ENCODE measurements at places on chromosomes 12 and 14.
A peak's percentile ranks its signal among the peaks of the same experiment; 100 is the strongest.

- no peak for DNase-seq
These were observed 198.5 kb upstream of the PWP1 start for GRCh38 chr12:107487011-107487680.

DNA sequence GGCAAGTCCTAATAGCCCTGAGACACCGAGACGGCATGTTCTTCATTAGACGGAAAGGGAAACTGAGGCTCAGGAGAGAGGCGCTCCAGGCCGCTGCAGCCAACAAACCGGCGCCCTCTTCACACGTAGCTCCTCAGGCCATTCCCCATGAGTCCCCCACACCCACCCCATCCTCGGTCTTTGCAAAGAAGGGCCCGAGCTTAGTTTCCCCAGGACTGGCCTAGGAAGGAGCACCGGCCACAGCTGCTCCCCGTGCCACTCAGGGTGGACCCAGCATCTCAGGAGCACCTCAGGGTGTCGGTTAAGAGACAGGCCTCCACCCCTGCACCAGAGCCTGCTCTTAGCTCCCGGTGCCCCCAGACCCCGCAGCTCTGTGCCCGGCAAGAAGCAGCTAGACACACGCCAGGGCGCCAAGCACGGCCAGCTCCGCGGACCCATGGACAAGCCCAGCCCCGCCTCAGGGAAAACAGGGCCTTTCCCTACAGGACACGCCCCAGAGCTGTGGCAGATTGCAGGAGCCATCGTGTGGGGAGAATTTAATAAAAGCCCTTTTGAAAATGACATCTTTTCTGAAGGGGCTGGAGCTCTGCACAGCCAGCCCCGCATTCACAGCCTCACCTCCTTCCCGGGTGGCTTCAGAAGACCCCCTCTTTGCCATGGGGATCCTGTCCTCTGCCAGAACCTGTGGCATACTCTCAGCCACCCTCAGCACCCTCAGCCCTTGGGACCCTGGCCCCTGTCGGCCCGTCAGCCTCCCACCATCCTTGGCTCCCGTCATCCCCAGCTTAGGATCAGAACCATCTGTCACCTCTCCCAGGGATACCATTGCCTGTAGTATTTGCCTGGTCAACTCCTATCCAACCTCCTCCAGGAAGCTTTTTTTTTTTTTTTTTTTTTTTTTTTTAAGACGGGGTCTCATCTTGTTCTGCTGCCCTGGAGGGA is 59.7 kb downstream of the LGMN start:
- no peak for DNase-seq

GRCh38 chr12:51270067-51270950 is at the start of gene SMAGP:
SMAGP (minus strand) TSS chr12:51270415; CDS start chr12:51269278, 1,137 bp downstream.
- peak; percentile 28 for DNase-seq

GRCh38 chr14:49975276-49975675 is 82.4 kb downstream of the ARF6 start:
- DNase-seq = no peak

- no peak for DNase-seq
These were observed 2.5 kb upstream of the PAPLN start for GRCh38 chr14:73234586-73235394.

DNA sequence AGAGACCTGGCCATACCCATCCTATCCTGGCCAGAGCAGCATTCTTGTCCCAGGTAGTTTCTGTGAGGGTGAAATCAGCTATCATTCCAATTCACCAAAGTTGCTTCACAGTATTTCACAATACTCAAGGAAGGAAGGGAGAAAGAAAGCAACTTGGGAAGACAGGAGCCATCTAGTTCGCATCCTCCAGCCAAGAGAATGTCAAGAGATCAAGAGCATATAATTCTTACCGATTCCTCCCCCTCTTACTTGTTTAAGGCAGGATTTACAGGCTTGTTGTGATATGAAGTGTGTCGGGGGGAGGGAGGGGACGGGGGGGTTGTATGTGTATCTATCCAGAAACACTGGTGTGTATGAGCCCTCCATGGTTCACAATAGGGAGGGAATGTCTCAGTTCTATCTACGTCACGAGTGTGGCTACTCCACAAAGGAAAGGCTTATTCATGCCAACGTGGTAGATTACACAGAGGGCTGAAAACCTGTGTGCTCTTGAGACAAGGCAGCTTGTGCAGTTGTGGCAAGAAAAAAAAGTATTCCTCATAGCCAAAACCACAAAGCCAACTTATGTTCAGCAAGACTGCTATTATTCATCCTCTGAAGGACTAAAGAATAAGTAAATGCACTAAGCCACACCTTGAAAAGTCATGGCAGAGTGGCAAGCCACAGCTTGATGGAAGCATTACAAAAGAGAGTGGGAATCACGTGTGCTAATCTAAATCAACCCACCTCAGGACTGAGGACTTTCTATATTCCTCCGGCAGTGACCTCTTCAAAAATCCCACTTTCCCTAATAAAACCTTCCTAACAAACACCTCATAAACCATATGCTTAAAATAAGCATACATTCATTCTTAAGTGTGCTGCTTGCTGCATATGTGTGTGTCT is 35.0 kb downstream of the CORO1C start:
- no peak for DNase-seq

- no peak for DNase-seq
These were observed 69.8 kb downstream of the RERG start for GRCh38 chr12:15151161-15152091.

DNA sequence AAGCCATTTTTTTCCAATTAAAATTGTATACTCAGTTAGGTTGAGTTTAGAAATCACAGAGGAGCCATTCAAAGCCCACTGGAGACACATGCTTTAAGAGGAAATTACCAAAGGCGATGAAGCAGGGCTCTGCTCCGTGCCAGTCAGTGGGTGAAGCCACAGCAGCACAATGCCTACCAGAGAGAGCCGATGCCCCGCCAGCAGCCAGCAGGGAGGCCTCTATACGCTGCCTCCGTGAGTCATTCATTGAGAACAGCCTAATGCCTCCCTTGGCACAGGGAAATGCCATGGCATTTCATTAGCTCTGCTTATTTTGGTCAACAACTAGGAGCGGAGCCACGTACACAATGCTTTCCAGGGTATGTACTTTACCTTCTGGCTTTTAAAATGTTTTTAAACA is 197.8 kb upstream of the FRMD6 start:
- no peak for DNase-seq

DNA sequence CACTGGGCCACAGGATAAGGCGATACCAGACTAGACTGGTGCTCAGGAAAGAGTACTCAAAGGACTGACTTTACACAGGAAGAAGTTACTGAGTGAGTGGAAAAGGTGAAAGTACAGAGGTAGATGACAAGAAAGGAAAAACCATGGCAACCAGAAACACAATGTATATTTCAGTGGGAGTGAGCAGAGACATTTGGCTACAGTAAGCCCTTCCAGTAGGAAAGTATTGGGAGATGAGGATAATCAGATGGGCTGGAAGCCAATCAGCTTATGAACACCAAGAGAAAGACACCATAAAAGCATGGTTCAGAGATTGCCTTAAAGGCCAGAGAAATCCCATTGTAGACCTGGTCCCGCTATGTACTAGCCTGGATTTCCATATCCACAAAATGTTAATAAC is 51.6 kb downstream of the TMTC1 start:
- DNase-seq = no peak

- no peak for DNase-seq
These were observed 49.2 kb downstream of the MBIP start for GRCh38 chr14:36271222-36271621.

DNA sequence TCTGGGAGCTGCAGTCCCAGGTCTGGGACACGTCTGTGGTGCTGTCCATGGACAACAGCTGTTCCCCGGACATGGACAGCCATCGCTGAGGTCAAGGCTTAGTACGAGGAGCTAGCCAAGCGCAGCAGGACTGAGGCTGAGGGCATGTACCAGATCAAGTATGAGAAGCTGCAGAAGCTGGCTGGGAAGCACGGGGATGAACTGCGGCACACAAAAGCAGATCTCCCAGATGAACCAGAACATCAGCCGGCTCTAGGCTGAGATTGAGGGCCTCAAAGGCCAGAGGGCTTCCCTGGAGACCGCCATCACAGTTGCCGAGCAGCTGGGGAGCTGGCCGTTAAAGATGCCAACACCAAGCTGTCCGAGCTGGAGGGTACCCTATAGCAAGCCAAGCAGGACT is 375.3 kb downstream of the SEC23A start:
- DNase-seq = no peak

DNA sequence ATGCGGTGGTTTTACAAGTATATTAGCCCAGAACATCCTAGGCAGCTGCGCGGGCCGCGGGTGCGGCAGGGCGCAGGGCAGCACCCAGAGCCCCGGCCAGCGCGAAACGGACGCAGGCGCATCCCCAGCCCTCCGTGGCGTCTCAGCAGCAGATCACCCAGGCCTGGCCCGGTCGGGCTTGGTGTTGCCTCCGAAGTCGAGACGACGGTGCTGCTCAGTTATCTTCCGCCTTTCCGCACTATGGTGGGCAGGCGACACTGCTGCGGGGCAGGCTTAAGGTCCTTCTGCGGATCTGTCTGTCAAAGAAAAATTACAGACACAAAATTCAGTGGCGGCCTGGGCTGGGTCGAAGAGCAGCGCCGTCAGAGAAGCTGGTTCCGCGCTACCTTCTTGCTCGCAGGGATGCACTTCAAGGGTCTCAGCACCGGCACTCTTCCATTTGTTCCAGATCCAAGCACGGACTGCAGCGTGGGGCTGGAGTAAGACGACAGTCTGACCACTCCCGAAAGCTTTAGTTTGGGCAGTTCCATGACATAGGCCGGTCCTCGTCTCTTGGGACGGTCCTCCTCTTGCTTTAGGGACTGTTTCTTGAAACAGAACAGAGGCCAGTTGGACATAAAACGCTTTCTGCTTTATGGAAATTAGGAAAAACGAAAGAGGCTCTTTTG is 75.8 kb downstream of the MOK start:
- DNase-seq = no peak

- no peak for DNase-seq
These were observed 218.5 kb downstream of the NUAK1 start for GRCh38 chr12:105920161-105920684.

GRCh38 chr12:132289356-132290202 is 39.8 kb downstream of the GALNT9 start:
- no peak for DNase-seq

DNA sequence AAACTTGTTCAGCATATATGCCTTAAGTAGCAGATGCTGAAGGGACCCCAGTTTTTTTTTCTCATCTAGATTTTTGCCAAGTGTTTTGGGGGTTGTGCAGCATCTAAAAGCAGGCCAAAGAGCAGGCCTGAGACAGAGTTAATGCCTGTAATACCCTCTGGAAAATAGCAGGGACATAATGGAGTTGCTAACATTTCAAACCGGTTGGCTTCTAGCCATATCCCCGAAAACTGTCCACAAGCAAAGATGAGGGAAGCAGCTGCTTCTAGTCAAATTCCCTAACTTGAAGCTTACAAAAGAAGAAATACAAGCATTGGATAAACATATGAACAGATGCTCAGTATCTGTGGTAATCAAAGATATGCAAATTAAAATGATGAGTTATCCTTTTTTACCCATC is 52.1 kb upstream of the AEBP2 start:
- no peak for DNase-seq

DNA sequence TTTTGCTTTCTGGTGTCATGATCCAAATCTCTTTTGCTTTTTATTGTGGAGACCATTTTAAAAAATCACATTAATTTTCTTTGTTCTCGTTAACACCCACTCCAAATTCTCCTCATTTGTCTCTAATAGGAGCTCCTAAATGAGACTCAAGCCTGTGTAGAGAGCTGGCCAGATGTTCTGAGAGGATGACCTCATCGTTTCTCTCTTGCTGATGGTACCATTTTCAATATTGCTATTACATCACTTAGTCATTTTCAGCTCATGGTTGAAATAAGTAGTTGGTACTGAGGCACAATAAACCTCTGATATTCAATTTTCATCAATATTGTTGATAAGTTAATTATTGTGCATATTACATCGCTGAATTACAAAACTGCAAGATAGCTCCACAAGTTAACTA is 31.5 kb downstream of the SPTB start:
- DNase-seq = no peak

- no peak for DNase-seq
These were observed 194.5 kb upstream of the C14orf180 start for GRCh38 chr14:104385111-104385510.

- no peak for DNase-seq
These were observed 50.0 kb upstream of the STON2 start for GRCh38 chr14:81450100-81450531.

DNA sequence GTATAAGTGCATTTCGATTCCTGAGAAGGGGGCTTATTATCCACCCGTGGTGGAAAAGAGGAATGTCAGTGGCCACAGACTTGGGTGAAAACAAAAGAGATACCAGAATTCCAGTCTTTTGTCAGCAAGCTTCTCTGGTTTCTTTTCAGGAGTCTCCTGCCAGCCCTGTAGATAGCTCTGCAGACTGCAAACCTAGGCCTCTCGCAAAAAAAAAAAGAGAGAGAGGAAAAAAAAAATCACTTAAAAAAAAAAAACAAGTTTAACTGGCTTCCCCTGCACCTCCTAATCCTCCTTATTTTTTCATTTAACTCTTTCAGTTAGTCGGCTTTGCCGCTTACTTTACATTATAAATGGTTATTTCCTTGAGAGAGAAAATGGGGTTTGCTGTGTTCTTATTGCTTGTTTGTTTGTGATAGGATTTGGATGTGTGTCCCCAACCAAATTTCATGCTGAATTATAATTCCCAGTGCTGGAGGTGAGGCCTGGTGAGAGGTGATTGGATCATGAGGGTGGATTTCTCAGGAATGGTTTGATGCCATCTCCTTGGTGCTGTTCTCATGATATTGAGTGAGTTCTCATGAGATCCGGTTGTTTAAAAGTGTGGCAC is 170.0 kb downstream of the BCL11B start:
- no peak for DNase-seq

DNA sequence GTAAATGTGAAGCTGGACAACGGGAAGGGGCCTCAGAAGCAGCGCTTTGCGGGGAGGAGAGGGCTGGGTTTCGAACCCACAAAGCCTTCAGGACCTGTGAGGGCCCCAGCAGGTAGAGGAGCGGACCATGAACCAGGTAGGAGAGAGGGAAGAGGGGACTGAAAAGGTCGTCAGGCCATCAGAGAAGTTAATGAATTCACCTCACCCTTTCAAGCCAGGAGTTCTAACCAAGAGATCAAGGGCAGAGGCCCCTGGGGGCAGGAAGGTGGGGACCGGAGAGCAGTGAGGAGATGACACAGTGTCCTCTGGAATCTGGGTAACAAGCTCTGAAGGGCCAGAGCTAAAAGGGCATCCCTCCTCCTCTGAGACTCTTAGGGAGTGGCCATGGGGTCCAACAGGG is 19.4 kb downstream of the SERPINA1 start:
- DNase-seq = no peak

DNA sequence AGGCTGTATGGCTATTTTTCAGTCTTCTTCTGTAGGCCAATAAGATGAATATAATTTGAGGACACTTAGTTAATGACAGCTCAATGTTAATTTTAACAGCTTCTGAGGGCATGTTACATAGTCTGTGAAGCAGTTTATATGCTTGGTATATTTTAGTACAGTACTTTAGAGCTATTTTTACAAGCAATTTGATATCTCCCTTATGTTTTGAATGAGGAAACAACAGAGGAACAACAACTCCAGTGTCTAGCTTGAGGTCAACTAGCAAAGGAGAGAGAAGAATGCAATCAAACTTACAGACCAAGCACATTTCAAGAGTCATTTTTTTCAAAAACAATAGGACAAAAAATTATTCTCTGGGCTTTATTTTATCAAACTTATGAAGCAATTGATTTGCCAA is 469.1 kb upstream of the DCN start:
- DNase-seq = no peak
